NCI-H526 treated with DMSO at 0.1 percent for 48 hours (cell line): ENCODE measurements at places on chromosomes 5 and 9.

GRCh38 chr5:58761407-58761806 is 178.5 kb downstream of the RAB3C start:
- DNase-seq, result no peak

DNA sequence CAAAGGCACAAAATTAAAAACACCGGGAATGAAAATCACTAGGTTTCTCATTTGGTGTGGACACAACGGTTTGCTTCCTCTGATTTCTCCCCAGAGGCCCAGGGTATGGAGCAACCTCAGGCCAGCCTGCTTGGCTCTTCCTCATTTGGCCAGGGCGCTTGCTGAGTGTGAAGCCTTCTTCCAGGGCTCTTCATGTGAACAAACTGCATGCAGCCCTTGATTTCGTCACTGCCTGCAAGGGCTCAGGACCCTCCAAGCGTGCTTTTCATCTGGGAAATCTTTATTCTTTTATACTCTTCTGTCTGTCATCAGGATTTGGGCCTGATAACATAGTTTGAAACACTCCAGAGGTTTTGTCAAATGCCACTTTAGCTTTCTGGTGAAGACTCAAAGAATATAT is 122.6 kb upstream of the KLF4 start:
- no peak for DNase-seq

DNA sequence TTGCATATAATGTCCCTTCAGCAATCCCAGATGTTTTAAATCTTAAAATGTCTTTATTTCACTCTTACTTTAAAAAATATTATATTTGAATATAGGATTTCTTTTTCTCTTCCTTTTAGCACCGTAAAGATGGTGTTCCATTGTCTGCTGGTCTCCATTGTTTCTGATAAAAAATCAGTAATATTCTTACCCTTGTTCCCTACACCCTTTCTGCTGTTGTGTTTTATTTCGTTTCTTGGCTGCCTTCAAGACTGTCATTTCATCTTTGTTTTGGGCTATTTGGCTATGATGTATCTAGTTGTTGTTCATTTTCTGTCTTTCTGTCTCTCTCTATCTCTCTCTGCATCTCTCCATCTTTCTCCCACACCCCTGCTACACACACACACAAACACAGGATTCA is 197.9 kb downstream of the IRX2 start:
- no peak for DNase-seq

DNA sequence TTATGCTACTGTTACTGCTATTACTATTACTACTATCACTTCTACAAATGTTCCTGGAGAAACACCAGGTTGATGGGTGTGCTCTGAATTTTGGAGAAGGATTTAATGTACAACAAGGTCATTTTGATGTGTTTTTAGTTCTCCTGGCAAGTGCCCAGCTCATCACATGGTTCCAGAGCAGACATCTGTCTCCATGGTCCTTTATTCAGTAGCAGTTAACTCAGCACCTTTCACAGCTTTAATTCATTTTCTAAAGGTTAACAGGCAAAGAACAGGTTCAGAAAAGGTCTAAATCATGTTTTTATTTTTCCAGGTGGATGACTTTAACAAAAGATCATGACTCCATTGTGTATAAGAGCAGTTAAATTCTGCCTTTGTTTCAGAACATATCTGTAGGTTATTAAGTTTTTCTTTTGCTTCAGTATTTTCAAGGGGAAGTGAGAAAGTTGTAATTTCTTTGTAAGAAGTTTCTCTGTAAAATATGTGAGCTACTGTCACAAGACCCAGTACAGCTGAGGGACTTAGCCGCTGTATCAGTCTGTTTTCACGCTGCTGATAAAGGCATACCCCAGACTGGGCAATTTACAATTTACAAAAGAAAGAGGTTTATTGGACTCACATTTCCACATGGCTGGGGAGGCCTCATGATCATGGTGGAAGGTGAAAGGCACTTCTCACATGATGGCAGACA is 41.9 kb downstream of the MTRR start:
- DNase-seq, result no peak

- DNase-seq, result peak; percentile 32
Measured at GRCh38 chr5:39224196-39224761, 4.9 kb upstream of the FYB1 start.

- DNase-seq, result no peak
Measured at GRCh38 chr9:22119522-22120158, 110.5 kb upstream of the CDKN2B start.

DNA sequence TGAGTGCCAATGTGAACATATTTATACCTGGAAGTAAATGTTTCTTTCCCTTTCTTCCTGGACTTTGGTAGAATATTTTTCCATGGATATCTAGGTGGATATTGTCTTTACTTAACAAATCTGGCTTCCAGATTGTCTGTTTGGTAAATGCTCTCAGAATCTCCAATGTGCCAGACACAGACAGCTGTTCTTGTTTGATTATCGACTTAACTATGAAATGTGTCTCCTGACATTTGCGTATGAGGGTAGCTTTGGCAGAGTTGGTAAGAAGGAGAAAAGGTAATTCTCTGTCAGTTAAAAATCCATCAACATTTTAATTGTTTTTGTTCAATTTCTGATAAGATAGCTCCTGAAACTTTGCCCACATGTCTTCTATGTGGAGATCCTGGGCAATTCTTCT is 196.4 kb upstream of the NUDT12 start:
- DNase-seq, result no peak

DNA sequence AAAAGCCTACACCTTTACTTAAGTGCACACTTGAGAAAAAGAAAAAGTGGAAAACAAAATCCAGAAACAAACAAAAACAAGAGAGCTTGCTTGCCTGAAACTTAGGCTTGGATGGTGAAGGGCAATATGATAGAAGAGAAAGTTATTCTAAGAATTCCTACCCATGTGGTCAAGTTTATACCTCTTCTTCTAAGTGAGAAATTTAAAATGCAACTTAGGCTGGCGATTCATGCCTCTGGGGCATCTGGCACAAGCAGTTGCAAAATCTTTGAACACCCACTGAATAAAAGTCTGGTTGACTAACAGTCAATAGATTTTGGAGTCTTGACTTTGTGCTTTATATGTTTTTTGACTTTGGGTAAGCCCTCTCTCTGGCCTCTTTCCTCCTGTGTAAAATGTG is 239.6 kb downstream of the KDM4C start:
- no peak for DNase-seq

DNA sequence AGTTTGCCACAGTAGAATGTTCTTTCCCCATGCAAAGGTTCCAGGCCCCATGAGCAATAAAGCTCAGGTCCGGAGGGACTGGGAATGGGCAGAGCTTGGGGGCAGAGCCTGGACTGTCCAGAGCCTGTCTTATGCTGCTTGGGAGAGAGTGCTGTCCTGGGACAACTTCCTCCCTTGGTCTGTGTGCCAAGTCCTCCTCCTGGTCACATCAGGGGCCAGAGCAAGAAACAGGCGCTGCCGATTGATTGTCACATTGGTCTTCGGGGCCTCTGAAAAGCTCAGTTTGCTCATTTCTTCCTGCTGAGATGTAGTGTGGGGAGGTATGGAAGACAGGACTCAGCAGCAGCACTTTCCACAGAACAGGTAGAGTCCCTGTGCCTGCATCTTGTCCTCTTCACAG is 54.0 kb upstream of the FCN1 start:
- no peak for DNase-seq

DNA sequence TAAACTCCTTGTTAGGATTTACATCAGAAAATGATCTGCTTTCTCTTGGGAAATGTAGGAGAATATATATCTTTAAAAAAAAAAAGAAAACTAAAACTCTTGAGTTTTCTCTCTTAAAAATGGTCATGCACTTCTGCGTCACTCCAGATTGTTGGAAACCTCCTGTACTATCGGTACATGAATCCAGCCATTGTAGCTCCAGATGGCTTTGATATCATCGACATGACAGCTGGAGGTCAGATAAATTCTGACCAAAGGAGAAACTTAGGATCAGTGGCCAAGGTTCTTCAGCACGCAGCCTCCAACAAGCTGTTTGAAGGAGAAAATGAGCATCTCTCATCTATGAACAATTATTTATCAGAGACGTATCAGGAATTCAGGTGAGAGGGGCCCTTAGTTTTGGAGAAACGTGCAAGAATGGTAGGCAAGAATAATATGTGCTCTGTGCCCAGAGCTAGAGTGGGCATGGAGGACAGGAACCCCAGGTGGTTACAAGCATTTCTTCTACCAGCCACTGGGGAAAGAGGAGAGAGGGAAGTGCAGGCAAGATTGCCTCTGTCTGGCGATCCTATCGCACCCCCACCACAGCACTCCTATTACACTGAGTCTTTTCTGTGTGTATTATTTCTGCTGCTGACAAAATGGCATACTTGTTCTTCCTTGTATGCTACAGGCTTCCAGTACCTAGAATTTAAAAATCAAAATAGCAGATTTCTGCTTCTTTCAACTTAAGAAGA is 41.4 kb upstream of the F2R start:
- no peak for DNase-seq

DNA sequence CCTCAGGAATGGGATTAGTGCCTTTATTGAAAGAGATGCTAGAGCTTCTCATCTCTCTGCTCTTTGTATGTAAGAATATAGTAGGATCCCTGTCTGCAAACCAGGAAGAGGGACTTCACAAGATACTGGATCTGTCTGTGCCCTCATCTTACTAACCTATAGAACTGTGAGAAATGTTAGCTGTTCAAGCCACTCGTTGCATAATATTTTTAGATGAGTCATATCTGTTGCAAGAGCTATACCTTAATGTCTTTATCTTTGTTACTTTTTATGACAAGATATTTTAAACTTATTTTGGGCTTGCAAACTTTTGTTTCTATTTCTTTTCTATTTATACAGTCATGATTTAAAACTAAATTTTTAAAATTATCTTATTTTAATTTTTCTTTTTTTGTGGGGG is 1296.8 kb upstream of the CDH6 start:
- no peak for DNase-seq

- no peak for DNase-seq
Measured at GRCh38 chr9:121640491-121641223, 10.8 kb upstream of the DAB2IP start.

GRCh38 chr9:96515621-96516470 is 65.9 kb downstream of the HABP4 start:
- DNase-seq, result no peak

- DNase-seq, result no peak
Measured at GRCh38 chr5:125890511-125890931, 532.7 kb upstream of the GRAMD2B start.

DNA sequence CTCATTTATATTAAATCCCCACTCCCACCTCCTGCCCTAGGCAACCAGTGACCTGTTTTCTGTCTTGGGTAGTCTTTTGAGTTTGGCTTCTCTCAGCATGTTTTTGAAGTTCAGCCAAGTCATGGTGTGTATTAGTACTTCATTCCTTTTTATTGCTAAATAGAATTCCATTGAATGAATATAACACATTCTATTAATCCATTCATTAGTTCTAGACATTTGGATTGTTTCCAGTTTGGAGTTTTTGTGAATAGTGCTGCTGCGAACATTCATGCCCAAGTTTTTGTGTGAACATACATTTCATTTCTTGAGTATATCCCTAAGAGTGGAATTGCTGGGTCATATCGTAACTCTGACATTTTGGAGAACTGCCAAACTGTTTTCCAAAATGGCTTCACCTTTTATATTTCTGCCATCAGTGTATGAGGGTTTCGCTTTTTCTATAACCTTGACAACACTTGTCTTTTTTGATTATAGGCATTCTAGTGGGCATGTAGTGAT is 2.7 kb downstream of the ZNF346 start:
- no peak for DNase-seq

DNA sequence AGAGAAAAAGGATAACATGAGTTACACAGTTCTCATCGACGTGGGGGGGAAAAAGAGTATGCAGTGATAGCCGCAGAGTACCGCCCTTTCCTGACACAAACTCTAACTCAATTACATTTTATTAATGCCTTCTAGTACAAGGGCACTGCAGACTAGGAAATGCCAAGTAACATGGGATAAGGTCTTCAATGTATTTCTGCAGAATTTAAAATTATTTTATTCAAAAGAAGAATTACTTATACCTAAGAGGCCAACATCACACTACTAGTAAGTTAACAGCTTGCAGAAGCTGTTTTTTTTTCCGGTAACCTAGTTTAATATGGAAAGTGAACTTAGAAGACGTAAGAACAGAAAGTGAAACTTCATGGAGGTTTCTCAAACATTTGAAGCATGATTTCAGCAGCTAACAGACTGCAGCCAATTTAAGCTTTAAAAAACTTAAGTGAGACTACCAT is 3.9 kb downstream of the SETX start:
- no peak for DNase-seq

DNA sequence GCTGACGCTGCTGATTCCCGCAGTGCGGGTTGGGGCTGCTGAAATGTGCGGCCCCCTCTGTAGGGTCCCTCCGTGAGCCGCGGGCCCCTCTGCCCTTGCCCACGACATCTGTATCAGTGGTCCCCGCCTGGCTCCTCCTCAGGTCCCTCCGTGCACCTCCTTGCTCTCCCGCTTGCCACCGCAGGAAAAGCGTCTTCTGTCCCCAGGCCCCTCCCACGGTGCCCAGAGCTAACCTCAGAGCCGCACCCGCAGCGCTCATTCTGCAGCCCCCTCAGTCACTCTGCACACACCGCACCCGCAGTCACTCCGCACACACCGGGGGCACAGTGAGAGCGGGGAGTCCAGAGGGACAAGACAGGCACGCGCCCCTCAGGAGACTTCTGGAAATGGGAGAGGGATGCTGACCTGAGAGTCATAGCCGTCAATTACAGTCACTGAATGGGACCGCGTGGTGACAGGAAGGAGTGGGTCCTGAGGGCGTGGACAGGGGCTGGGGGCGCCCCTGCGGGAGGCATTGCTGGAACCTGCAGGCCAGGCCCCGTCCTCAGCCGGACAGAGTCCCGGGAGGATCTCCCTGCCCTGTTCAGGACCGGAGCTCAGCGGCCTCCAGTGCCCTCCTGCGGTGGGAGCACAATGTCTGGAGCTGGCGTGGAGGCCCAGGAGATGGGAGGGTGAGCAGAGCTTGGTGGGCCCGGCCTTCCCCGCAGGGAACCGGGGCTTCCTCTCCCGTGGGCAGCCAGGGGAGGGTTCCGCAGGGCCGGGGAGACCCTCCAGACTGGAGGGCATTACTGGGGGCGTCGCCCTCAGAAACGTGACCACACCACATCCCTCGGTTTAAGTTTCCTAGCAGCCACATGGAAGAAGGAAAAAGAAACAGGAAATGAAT is 66.1 kb upstream of the CTSL start:
- DNase-seq, result no peak

DNA sequence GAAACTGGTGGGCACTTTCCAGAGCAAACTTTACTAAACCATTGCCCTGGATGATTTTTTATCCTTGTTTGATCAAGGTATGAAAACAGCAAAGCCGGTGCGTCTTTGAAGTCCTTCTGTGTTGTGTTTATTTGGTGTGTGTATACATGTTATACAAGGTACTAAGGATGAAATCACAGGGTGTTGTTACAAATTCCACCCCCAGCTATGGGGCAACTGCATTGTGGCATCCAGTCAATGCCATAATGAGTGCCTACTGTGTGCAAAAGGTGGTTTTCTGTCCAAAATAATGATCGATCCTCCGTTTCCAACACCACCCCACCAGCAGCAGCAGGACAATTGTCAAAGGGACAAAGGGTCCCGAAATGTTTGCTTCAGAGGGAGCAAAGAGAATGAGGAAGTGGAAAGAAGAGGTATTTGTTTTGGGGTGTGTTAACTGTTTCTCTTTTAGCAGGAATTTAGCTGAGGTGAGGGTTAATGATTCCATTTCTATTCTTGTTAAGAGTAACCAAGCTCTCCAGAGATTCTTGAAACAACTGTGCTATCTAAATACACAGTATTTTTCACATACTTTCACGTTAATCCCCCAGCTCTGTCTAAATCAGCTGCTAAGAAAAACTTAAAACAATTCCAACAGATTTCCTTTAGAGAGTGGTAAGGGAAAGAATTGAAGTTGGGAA is 568.7 kb upstream of the KLF4 start:
- no peak for DNase-seq
